ENCODE measurements at places on chromosomes 3 and 15. TPM values are rescaled to one million over a fixed set of nuclear protein-coding genes. Genes with fewer than 3 reads are reported as not detected.

DNA sequence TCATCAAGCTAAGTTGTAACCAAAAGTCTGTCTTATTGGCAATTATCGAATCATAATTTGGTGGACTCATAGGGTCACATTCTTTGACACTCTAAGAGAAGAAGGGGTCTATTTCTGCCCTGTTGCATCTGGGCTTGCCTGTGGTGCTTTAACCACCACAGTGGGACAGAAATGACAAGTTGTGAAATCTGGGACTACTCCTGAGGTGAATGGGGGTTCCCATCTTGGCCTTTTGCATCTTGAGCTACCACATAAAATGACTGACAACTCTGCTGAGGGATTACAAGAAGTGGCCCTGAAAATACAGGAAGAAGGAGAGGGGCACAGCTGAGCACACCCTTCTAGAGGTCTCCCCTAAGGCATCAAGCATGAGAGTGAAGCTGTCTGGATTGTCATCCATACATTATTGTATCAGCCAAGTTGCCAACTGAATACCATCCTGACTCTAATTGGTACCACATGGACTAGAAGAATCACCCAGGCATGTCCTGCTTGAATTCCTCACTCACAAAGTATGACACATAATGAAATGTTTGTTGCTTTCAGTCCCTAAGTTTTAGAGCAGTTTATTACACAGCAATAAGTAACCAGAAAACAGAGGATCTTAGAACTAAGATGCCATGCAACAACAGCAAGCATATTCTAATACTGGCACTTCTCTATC, 306.5 kb downstream of the ROBO1 start:
- no peaks in the 10 kb centered on the region for H3K36me3 ChIP-seq
- no peaks in the 10 kb centered on the region for H3K4me1 ChIP-seq
- DNase-seq: no peak
- H3K27me3 ChIP-seq: no peaks in the 10 kb centered on the region

The POU1F1 gene
- not detected for total RNA-seq

The THUMPD3 gene
- total RNA-seq: 28.4 TPM

The TTLL13 gene
- total RNA-seq: not detected

GRCh38 chr3:101898039-101898438, 48.7 kb downstream of the NFKBIZ start:
- H3K4me3 ChIP-seq: no peak overlapping the region
- no peak overlapping the region for H3K27ac ChIP-seq
- H3K4me1 ChIP-seq: no peaks in the 10 kb centered on the region
- DNase-seq: no peak
- H3K27me3 ChIP-seq: no peaks in the 10 kb centered on the region

The GABPB1 gene
- 11.5 TPM for total RNA-seq

DNA sequence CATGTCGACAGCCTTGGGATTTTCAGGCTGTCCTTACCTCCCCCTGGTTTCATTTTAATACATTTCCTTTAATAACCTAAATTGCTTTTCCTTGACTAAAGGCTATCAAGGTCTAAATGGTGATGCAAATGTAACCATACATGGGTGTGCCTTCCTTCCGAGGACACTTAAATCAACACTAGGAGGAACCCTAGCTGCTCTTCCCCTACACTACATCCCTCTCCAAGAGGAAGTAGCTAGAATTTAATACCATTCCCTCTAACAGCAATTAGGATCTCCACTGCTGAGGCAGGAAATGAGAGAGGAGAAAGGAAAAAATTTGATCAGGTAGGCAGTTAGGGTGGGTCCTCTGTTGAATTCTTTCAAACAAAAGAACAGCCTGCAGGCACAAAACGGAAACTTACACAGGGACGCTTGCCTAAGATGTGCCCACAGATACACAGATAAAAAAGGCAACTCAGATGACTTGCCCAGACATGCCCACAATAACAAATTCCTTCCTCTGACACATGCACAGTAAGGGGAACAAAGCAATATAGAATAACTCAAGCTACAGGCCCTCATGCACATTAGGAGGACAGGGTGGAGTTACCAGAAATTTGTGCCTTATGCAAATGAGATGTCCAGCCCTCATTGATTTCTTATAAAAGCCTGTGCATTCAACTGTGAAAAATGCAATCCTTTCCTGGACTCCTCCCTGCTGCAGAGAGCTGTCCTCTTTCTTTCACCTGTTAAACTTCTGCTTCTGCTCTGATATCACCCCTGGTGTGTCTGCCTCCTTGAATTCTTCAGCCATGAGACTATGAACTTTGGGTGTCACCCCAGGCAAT, 1024.4 kb upstream of the CADM2 start:
- H3K27me3 ChIP-seq: no peaks in the 10 kb centered on the region
- no peak for DNase-seq
- no peaks in the 10 kb centered on the region for H3K4me1 ChIP-seq
- H3K4me3 ChIP-seq: no peak overlapping the region

GRCh38 chr15:54208786-54209185, 230.5 kb downstream of the UNC13C start:
- H3K27me3 ChIP-seq: no peaks in the 10 kb centered on the region
- DNase-seq: no peak
- H3K36me3 ChIP-seq: no peaks in the 10 kb centered on the region
- no peak overlapping the region for H3K27ac ChIP-seq
- no peaks in the 10 kb centered on the region for H3K4me1 ChIP-seq
- H3K4me3 ChIP-seq: no peak overlapping the region

GRCh38 chr15:80308002-80308401, 56.0 kb upstream of the CTXND1 start:
- H3K27ac ChIP-seq: no peak overlapping the region
- no peak overlapping the region for H3K4me3 ChIP-seq
- no peaks in the 10 kb centered on the region for H3K27me3 ChIP-seq
- DNase-seq: no peak

The UACA gene
- total RNA-seq: 18.4 TPM

Data from right atrium auricular region (tissue), 2 donors.